ENCODE measurements at places on chromosomes 11 and 22. TPM values are rescaled to one million over a fixed set of nuclear protein-coding genes. Genes with fewer than 3 reads are reported as not detected.

DNA sequence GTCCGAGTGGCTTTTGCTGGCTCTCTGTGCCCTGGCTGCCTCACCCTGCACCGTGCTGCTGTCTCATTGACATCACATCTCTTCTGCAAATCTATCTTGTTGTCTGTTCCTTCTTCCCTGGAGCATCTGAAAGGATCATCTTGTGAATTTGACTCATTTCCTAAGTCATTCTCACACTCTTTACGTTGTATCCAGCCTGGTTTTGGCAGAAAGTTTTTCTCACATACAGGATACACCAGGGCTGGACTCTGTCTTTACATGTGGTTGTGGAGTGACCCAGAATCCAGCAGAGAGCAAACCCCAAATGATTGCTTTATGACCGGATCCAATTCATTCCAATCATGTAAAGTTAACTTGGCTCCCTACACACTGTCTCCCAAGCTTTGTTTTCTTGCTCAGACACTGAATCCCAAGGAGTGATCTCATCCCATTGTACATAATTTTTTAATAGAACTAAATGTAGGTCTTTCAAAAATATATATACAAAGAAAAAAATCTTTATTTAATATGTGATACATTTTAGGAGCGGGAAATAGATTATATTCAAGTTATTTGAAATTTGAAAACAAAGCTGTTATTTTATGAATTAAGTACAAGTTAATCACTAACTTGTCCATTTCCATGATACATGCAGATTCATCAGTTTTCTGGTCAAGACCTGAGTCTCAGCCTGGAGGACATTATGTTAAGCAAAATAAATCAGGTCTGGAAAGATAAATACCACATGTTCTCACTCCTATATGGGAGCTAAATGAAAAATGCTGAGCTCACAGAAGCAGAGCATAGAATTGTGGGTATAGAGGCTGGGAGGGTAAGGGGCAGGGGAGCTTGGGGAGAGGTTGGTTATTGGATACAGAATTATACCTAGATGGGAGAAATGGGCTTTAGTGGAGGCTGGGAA is 2.9 kb upstream of the RFPL1 start:
- no peak for DNase-seq

- DNase-seq = no peak
These were observed 591.5 kb downstream of the METTL15 start for GRCh38 chr11:28699701-28700100.

GRCh38 chr11:91209306-91209705 is 986.5 kb upstream of the CHORDC1 start:
- no peak for DNase-seq

- no peak for DNase-seq
These were observed 52.9 kb downstream of the APOL1 start for GRCh38 chr22:36305813-36306212.

DNA sequence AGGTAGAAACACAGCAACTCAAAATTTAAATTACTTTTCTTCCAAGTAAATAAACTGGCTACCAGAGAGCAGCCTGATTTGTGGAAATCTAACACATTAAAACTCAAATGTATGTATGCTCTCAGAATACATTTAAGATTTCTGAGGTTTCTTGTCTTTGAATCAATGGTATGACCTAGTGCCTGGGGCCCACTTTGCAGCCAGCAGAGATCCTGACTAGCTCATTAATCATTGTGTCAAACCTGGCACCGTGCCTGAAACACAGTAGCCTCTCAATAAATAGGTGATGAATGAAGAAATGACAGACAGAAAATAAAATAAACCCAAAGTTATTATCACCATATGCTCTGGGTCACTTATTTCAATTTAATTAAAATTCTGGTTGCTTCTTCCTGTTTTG is 176.2 kb upstream of the FAT3 start:
- no peak for DNase-seq

GRCh38 chr22:37229012-37229804 is 14.9 kb downstream of the RAC2 start:
- no peak for DNase-seq

- DNase-seq = no peak
These were observed 26.5 kb downstream of the ABTB2 start for GRCh38 chr11:34331329-34331728.

FDXACB1 gene
- 1.2 TPM for total RNA-seq

HEPACAM gene
- total RNA-seq = 0.41 TPM

Data from Right ventricle myocardium inferior (tissue), 1 donor.